Activated CD4-positive, alpha-beta memory T cell treated with anti-CD3 and anti-CD28 coated beads, Interleukin-2, amount 10 ng/mL, durations not matched to agents 7 days and 5 days (primary cell): ENCODE measurements at places on chromosomes 2 and 18. TPM values are rescaled to one million over a fixed set of nuclear protein-coding genes. Genes with fewer than 3 reads are reported as not detected.

GRCh38 chr2:152581360-152581759, 135.9 kb downstream of the PRPF40A start:
- DNase-seq: no peak

GRCh38 chr2:29134933-29135332, 19.7 kb downstream of the CLIP4 start:
- no peak for DNase-seq

- DNase-seq: no peak
These were observed 418 bp downstream of the WDR75 start for GRCh38 chr2:189441709-189442074.

GRHL1 gene
- total RNA-seq: 2.0 TPM

DNA sequence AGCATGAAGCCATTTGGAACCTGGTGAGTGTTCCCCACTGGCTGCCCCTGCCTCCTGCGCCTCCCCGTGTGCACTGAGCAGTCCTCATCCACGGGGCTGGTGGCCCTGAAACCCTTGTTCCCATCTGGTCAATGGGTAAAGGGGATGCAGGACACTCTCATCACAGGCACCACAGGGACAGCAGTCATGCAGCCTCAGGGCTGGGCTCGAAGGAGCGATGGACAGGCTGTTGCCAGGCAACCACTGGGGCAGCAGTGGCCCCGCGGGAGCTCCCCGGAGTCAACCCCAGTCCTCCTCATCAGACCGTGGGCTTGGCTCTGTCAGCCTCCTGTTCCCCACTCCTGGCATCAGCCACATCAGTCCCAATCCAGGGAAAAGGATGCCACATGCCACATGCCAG, 509.5 kb downstream of the EIPR1 start:
- no peak for DNase-seq

- DNase-seq: no peak
These were observed 321.7 kb upstream of the REV1 start for GRCh38 chr2:99811544-99811943.

DNA sequence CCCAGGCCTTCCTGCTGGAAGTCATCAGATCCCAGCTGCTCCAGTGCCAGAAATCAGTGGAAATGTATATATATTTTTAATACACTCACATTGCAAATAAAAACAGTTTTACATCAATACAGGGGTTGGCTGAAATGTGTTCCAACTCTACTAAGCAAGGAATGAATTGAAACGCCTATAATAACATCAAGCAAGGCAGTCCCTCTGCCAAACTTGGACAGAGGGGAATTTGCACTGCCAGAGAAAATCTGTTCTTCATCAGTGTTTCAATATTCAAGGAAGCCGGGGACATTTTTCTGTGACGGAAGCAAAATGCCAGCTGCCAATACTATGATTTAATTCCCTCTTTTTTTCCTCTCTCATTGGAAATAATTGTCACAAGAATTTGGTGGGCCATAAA, 335.3 kb downstream of the TNS1 start:
- DNase-seq: no peak

DSG4 gene
- not detected for total RNA-seq

CRYGC gene
- not detected for total RNA-seq

DNA sequence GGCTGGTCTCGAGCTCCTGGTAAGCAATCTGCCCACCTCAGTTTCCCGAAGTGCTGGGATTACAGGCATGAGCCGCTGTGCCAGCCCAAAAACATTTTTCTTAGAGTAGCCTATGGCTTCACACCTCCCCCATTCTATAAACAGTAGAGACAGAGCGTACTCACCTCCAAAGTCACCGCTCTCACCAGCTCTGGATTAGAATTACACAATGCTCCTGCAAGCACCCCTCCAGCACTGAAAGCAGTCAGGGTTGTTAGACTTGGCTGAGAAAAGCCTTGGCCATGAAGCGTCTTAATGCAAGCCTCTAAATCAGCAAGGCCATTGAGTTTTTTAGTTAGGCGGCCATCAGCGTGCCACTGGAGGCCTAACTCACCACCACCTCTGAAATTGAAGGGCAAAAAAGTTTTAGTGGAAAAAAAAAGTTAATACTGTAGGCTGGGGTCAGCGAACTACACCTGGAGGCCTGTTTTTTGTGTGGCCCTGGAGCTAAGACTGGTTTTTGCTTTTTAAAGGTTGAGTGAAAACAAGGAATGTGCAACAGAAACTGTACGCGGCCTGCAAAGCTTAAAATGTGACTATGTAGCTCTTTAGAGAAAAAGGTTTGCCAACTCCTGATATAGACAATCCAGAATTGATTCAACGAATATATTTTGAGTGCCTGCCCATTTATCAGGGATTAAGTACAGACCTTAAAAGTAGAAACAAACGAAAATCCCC, 34.6 kb downstream of the PREPL start:
- DNase-seq: no peak

GRCh38 chr18:34299828-34300227, 75.1 kb upstream of the NOL4 start:
- DNase-seq: no peak

DNA sequence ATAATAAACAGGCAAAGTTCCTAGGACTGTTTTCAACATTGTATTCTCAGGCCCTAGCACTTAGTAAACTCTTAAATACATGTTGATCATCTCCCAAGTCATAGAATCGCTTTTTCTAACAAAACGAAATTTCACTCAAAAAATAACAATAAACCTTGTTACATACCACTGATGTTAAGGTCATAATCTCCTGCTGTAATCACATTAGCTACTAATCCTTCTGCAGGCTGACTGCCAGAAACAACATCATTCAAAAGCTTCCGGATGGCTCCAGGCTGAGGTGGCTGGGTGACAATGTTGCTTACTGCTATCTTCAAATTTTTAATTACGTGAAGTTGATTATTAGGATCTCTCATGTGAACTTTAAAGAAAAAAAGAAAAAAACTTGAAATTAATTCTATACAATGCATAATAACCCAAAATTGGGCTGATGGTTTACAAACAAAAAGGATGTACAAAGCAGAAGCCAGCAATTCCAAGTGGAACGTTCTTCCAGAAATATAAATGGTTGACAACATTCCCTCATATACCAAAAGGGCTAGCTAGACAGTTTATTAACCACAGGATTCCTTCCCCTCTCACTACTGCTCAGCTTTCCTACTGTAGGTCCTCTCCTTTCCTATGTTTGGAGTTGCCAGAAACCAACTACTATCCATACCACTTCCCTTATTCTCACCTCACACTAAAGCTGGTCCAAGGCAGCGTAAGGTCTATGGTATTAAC, 11.6 kb downstream of the TRAPPC8 start:
- no peak for DNase-seq

- no peak for DNase-seq
These were observed 417.1 kb downstream of the HRH4 start for GRCh38 chr18:24877546-24877945.

DNA sequence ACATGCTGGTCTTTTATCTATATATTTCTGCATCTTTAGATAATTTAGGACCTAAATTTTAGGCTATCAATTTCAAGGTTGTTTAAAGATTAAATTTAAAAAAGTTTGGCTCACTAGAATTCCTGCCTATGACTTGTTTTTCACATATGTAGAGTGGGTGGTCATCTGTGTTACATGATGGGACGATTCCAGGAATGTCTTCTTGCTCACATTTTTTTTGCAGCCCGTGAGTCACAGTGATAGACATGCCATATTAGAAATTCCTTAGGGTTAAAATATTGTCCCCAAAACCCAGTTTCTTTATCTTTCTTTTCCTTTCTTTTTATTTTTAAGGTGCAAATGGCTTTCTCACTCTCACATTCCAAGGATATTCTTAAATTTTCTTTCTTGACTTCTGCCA, 652.0 kb downstream of the PLCL1 start:
- no peak for DNase-seq

- no peak for DNase-seq
These were observed 432.2 kb upstream of the KLHL29 start for GRCh38 chr2:22952656-22953225.

DNA sequence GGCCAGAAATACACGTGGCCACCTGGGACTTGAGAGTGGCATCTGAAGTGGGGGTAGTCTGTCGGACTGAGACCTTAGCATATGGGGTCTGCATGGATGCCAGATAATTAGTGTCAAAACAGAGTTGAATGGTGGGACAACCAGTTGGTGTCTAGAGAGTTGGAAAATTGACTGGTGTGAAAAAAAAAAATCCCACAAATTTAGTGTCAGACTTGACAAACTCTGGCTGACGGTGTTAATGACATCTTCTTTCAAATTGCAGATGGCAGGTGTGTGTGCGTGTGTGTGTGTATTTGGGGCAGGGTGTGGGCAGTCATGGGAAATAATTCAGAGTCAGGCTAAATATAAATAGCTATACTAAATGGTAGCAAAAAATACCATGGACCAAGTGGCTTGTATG, 365.4 kb upstream of the RGPD4 start:
- no peak for DNase-seq

GRCh38 chr2:227471924-227472264, at the start of gene AGFG1:
Gene AGFG1, plus strand, starts transcription at chr2:227472156. Its CDS starts 266 bp downstream, at chr2:227472422.
- peak; percentile 86 for DNase-seq

GRCh38 chr18:32422978-32423740, 47.5 kb downstream of the GAREM1 start:
- DNase-seq: no peak

RESP18 gene
- total RNA-seq: not detected

DNA sequence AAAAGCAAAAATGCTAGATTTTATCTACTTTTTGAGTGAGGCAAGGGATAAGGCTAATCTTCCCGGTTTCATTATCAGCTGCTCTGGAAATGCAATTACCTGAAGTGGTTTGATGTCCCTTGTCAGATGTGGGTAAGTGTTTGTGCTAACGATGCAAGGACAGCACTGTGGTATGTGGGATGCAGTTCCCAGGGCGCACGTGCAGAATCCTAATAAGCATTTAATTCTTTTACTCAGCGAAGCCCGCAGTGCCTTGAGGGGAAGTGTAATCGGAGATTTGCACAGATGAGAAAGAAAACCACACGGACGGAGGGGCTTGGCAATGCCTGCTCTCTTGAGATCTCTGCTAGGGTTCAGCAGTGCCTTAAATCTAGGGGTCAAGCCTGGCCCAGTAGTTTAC, 108.5 kb upstream of the LYPD6 start:
- DNase-seq: no peak

DNA sequence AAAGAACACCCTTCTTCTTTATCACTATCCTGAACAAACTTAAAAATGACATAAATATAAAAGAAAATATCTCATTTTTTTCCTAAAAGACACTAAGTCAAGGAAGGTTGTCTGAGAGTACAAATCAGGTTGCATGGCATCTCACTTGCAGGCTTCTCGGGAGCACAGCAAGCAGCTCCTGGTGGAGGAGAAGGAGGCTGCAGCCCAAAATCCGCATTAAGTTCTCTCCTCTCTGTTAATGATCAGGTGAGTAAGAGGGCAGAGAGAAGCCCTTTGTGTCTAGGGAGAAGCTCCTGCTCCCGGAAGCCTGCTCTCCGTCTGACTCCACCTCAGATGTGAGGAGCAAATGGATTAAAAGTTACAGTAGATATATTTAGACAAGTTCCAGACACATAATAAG, 35.0 kb upstream of the DOK6 start:
- DNase-seq: no peak

GRCh38 chr2:211454679-211455078, 898.3 kb downstream of the CPS1 start:
- no peak for DNase-seq

GRCh38 chr2:37149626-37150322, 7.0 kb downstream of the EIF2AK2 start:
- DNase-seq: no peak

GAL3ST2 gene
- total RNA-seq: 0.23 TPM

GRCh38 chr2:167157523-167157922, 269.2 kb downstream of the XIRP2 start:
- DNase-seq: no peak

- no peak for DNase-seq
These were observed 329.3 kb downstream of the INSIG2 start for GRCh38 chr2:118417406-118418120.

DNA sequence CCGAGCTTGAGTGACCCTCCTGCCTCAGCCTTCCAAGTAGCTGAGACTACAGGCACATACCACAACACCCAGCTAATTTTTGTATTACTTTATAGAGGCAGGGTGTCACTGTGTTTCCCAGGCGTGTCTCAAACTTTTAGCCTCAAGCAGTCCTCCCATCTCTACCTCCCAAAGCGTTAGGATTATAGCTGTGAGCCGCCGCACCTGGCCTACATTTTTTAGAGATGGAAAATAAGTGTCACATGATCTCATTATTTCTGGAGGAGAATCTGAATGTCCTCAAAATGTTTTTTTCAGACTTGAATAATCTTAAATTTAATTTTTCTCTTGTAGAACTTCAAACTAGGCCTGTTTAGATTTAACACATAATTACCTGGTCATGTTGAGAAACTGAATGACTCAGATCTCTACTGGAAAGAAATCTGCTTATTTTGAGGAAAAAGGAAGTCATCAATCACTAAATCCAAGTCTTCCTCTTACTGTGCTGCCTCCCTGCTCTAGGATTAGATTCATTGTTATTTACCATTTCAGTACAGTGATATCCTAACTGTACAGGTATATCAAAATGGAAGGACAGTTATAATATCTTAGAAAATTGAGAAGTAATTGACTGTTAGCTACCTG, 92.4 kb downstream of the COX7A2L start:
- no peak for DNase-seq

PLEK gene
- total RNA-seq: 10.9 TPM

GRCh38 chr18:65941482-65941881, 190.7 kb downstream of the CDH7 start:
- no peak for DNase-seq

VIT gene
- not detected for total RNA-seq

DNA sequence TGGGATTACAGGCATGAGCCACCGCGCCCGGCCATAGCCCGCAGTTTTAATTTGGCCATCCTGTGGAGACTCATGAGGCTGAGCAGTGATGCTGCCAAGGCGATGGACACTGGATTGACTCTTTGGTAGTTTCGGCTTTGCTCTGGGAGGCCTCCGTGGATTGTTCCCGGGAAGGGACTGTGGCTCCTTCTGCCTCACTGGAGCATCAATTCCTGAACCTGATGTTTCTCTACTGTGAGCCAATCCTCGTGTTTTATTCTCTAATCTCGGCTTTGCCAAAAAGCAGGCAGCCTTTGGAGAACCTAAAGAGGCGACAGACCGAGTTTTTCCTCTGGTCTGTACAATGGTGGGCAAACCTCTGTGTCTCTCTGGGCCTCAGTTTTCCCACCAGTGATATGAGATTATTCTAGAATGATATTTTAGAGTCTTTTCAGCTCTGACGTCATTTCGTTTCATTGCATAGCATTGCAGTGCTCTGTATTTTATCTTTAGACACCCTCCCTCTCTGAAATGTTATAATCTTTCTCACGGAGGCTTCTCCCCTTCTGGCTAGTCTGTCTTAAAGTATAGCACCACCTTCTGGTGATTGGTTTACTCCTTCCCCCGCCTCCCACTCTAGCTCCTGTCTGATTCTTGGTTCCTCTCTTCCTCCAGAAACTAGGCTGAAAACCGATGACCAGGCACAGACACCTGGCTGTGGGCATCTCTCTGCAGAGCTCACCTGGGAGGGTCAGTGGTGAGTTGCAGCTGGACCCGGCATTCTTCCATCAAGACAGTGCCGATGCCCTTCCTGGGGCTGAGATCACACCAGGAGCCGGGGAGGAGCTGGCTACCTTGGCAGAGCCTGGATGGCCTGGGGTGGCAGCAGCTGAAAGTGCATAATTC, 341.3 kb downstream of the MYCN start:
- DNase-seq: no peak

- no peak for DNase-seq
These were observed 14.1 kb upstream of the ZDBF2 start for GRCh38 chr2:206260188-206261012.
